ENCODE measurements at places on chromosomes 2 and 18. TPM values are rescaled to one million over a fixed set of nuclear protein-coding genes. Genes with fewer than 3 reads are reported as not detected.
A peak's percentile ranks its signal among the peaks of the same experiment; 100 is the strongest.

GRCh38 chr2:176892676-176893226 is 319.8 kb upstream of the HNRNPA3 start:
- DNase-seq: no peak

GRCh38 chr2:70716131-70716743 is 51.8 kb downstream of the ADD2 start:
- DNase-seq: no peak

- no peak for DNase-seq
These were observed 51.8 kb downstream of the CTIF start for GRCh38 chr18:48590678-48591077.

DNA sequence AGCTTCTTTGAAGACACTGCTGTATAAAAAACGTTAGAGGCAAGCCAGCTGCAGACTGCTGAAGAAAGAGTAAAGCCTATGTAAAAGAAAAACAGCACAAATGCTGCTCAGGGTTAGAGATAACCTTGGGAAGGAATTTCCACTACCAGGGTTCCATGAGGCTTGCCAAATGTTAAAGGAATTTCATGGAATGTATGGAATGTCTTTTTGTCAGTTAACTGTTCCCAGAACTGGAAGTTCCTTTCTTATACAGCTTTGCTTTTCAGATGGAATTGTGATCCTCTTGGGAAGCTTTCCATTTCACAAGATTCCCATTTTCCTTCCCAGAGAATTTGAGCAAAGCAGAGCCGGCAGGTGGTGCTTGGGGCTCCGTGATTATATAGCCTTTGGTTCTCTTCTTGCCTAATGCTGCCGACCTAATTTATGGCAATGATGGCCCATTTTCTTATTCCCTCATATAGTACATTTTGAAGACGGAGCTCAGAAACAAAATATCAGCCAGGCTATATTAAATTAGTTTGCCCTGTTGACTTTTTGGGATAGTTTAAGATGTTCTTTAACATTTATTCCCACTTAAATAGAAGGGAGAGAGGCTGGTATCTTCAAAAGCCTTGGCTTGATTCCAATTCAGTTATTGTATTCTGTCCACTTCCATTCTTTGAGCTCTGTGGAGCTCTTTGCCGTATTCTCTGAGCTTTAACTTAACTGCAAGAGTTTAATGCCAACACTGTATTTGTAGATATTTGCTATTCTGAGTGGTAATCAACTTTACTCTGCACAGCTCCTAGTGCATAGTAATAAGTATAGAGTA is 162.3 kb downstream of the PHLPP1 start:
- DNase-seq: peak; percentile 54

The TPGS2 gene
- total RNA-seq: 69.9 TPM
